Activated CD4-positive, alpha-beta T cell treated with anti-CD3 and anti-CD28 coated beads for 4 hours (primary cell): ENCODE measurements at places on chromosomes 4 and X.

GRCh38 chr4:119835613-119835910 lies 207.0 kb upstream of the PDE5A start:
- no peak for DNase-seq

DNA sequence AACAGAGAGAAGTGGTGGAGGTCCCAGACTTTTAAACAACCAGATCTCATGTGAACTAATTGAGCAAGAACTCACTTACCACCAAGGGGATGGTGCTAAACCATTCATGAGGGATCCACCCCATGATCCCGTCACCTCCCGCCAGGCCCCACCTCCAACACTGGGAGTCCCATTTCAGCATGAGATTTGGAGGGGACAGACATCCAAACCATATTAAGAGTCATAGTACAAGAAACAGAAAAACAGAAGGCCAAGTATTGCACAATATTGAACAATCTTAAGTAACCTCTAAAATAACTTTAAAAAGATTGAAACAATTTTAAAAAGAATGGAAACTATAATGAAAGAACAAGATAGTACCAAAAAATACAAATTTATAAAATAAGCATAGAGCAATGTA lies 110.0 kb downstream of the CBR4 start:
- no peak for DNase-seq

- DNase-seq, result no peak
Observed at GRCh38 chrX:112968351-112969133, 127.9 kb upstream of the AMOT start.

DNA sequence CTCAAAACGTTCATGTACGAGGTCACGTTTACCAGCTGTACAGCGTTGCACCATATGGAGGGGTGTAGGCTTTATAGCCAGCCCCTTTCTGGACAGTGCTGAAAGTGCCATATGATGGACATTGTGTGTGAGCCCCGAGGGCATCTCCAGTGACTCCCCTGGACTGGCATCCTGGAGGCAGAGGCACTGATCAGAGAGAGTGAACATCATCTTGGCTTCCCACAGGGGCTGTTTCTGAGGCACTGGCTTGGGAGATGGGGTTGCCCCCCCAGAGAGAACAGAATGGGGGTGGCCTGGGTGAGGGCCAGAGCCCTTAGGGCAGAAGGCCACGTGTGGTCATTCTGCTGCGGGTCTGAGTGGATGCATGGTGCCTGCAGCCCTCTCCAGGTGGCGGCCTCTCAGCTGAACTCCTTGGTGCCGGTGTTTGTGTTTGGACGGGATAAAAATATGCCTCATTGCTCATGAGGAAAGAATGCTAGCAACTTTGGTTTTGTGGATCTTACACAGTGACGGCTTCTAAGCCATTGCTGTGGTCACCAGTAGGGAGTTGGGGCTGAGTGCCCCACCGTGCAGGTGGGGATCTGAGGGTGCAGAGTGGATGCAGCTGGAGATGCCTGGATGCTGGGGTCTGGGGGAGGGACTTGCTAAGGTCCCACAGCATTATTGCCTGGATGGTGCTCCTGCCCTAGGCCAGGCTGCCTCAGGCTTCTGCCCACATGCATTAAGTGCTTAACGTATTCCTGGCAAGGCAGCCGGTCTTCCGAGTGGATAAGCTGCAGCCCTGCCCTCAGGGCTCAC lies 3.4 kb downstream of the WFS1 start:
- no peak for DNase-seq

GRCh38 chrX:153343674-153344073 lies 9.7 kb downstream of the ZNF275 start:
- no peak for DNase-seq

DNA sequence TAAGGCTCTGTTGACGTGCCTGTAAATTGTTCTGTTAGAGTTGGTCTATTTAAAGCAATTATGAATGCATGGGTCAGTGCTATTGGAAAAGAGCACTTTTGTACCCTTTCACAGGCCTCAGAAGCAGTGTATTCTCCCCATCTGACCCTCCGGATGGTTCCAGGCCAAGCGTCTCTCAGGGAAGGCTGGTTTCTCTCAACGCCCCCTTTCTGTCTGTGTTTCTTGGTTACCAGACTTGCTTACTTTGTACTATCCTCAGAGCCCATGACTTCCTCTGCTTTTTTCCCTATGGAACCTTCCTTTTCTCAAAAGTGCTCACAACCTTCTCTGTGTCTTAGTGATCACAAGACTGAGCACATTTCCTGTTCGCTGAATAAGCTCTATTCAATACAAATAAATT lies 559.3 kb upstream of the ZFP42 start:
- DNase-seq, result no peak

GRCh38 chrX:20388594-20388993 lies 121.9 kb upstream of the RPS6KA3 start:
- DNase-seq, result no peak

GRCh38 chr4:66204534-66205247 lies 534.4 kb upstream of the EPHA5 start:
- no peak for DNase-seq

GRCh38 chr4:153785910-153786721 lies 2.8 kb downstream of the SFRP2 start:
- DNase-seq, result no peak

- DNase-seq, result no peak
Observed at GRCh38 chrX:112857478-112857878, 16.8 kb upstream of the AMOT start.
